ENCODE measurements at places on chromosomes 12 and 14.

GRCh38 chr12:104177663-104178501 lies 37.7 kb upstream of the TXNRD1 start:
- DNase-seq: no peak

- no peak for DNase-seq
Measured at GRCh38 chr12:132772606-132773005, 11.0 kb upstream of the ANKLE2 start.

DNA sequence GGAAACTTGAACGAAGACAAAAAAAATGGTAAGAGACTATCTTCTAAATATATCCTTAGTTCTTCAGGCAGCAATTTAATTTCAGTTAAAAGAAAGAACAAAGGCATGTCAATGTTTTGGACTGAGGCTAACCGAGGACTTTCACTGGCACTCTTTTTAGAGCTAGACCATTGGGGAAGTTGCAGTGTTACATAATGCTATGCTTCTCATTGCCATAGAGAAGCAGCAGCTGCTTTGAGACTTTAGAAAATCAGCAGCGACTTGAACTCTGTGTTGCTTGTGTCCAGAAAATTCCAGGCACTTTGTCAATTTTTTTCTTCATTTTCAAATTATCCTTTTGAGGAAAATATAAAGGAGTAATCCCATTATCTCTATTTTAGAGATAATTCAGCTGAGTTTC lies 964.2 kb downstream of the NRXN3 start:
- no peak for DNase-seq

GRCh38 chr14:93089521-93090269 lies 26.0 kb downstream of the ITPK1 start:
- DNase-seq: no peak

DNA sequence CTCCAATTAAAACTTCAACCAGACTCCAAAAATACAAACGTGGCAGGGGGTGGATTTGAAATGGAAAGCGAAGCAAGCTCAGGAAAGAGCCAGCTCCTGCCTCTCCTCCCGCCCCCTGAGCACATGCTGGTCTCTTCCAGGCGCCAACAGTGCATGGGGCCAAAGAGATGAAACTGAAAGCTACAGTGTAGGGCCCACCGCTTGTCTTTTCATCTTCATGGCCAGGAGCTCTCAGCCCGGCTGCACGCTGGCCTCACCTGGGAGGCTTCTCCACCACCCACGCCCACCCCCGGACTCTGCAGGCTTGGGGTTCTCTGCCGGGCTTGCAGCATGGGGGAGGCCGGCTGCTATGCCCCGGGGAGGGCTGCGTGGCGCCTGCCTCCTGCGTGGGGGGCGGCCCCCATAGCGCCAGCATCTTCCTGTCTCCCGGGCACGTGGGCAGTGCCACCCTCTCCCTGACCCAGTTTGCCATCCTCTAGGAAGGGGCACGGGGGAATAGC lies 2.0 kb downstream of the RIMBP2 start:
- no peak for DNase-seq

DNA sequence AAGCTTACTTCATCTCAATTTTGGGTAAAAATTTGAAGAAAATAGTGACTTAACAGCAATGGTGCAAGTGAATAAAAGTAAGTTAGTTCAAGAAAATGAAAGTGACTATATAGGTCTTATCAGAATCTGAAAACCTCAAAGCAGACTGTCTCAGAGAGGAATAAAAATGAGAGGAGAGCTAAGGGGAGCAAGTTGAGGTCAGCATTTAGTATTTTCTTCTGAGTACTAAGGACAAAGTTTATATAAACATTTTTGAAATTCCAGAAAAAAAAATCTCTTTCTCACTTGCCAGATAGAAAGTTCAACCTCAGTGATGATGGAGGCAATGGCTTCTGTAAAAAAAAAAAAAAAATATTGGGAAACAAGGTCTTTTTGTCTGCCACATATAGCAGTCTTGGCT lies 414.1 kb downstream of the NPAS3 start:
- DNase-seq: no peak

- DNase-seq: no peak
Measured at GRCh38 chr14:43183916-43184315, 1323.2 kb downstream of the FSCB start.

DNA sequence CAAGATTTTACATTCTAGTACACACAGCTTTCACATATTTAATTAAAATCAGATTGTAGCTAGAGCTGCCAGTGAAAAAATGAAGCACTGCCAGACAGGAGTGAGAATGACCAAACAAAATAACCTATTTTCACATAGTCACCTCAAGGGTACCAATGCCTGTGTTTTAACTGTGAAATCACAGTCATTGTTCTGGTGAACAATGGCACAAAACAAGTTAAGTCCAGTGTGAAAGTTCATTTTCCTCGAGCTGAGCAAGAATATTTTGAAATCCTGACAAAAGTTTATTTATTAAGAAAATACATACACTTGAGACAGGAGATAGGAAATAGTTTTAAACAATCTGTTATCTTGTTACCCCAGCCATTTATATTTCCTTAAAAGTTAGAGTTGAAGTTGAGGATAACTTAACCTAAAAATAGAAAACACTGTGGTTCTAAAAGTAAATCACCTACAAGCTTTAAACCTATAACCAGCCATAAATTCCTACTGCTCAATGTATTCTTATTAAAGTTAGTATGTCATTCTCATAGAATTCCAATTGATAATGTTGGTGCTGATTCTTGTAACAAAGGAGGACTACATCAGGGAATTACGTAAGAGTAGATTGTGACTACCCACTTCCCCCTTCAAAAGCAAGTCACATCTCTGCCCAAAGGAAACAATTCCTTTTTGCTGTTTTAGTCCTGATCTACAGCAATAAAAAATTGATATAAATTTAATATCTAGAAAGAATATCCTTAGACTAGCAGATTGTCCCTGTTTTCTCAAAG lies 15.9 kb downstream of the DENND5B start:
- DNase-seq: no peak

DNA sequence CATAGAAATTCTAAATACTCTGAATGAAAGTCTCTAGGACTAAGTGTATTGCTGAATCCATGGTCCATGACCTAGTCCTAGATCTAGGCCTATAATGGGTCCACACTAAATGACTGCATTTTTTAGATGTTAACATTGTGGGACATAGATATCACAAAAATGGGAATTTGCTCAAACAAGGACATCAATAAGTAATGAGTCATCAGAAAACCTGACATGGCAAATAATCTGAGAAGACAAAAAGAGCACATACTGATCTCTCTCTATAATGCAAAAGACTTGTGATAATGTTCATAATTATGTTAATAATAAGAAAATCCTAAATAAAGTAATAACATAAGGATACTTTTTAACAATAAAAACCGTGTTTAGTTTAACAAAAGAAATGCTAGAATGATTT lies 1168.4 kb downstream of the FSCB start:
- no peak for DNase-seq

GRCh38 chr14:69097974-69098373 lies 54.9 kb downstream of the DCAF5 start:
- no peak for DNase-seq

- DNase-seq: peak; percentile 48
Measured at GRCh38 chr12:98456576-98457573, 58.5 kb upstream of the TMPO start.

DNA sequence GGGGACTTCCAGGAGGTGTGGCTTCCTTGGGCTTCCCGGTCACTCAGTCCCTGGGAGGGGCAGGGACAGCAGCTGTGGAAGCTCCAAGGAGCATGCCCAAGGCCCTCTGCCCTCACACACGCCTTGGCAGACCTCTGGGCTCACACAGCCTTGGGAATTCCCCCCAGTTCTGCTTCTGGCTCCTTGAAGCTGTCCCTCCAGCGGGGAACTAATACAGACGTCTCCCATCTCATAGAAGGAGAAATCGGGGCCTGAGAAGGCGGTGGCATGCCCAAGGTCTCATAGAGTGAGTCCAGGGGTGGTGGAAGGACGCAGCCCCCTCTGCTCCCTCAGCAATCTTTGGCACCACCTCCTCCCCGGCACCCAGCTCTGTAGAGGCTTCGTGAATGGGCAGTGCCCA lies 15.7 kb upstream of the TMEM119 start:
- no peak for DNase-seq

DNA sequence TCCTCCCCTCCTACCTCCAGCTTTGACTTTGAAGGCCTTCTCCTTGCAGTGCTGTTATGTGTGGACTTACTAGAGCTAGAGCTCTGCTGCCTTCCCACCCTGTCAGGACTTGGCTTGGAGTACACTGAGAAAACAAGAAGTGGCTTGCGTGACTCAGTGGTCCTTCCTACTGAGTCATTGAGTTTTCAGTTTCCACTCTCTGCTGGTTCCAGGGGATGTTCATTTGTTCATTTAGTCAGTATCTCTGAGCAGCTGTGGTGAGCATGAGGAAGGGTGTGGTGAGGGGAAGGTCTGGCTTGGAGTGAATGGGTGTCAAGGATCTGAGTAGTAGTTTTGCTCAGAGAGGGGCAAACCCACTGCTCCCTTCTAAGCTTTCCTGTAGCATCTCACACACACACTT lies 17.2 kb upstream of the ELK3 start:
- peak; percentile 66 for DNase-seq

DNA sequence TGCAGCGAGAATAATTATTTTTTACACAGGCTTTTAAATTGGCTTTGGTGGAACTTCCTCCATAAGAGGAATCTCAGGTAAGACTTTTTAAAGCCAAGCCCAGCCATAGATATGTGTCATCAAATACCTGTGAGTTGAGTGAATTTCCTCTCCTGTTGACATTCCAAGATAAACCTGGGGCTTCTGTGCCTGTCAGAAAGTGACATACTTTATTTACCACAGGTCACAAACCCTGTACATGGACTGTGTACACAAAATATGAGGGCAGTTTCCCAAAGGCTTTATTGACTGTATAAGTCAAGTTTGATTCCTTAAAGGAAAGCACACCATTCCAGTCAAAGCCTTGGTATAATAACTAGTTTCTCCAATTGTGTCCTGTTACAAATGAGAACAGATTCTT lies 25.9 kb upstream of the SRSF5 start:
- DNase-seq: no peak

GRCh38 chr12:116498471-116498870 lies 60.7 kb upstream of the MAP1LC3B2 start:
- DNase-seq: no peak

DNA sequence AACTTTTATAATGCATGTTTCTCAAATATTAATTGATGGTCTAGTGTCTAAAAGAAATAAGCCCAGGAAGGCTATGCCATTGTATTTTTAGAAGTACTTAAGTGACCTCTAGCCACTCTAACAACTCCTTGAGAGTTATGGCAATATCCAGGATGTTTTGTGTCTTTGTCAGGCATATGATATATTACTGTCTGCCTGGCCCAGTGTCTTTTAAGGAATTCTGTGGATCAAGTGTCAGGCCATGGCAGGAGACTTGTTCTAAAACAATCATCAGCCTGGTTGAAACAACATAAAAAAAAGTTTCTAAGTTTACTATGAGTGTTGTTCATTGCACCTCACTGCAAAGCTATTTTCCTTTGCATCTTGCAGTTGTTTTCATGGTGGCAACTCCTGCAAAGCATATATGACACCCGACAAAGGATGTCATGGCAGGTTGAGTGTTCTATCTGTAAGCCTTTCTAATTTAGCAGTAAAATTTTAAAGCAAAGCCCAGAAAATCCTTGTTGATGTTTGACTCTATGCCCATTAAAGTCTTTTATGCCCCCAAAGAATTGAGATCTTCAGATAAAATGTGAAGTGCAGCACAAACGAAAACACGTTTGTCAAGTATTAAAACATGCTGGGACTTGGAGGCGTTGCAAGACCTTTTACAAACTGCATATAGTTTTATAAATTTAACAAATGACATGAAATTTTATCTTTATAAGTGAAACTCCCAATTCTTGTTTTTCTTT lies 89.5 kb upstream of the SLC38A2 start:
- DNase-seq: no peak

GRCh38 chr12:86117711-86118110 lies 138.5 kb downstream of the MGAT4C start:
- DNase-seq: no peak
